CD4-positive, alpha-beta T cell treated with Interleukin-12 subunit alpha and Interleukin-12 subunit beta, for 1 hour (primary cell): ENCODE measurements at places on chromosomes 12 and 14.
A peak's percentile ranks its signal among the peaks of the same experiment; 100 is the strongest.

- no peak for DNase-seq
Observed at GRCh38 chr12:90322006-90322405, 613.4 kb upstream of the ATP2B1 start.

GRCh38 chr12:117408161-117408791 lies 46.9 kb upstream of the NOS1 start:
- no peak for DNase-seq

DNA sequence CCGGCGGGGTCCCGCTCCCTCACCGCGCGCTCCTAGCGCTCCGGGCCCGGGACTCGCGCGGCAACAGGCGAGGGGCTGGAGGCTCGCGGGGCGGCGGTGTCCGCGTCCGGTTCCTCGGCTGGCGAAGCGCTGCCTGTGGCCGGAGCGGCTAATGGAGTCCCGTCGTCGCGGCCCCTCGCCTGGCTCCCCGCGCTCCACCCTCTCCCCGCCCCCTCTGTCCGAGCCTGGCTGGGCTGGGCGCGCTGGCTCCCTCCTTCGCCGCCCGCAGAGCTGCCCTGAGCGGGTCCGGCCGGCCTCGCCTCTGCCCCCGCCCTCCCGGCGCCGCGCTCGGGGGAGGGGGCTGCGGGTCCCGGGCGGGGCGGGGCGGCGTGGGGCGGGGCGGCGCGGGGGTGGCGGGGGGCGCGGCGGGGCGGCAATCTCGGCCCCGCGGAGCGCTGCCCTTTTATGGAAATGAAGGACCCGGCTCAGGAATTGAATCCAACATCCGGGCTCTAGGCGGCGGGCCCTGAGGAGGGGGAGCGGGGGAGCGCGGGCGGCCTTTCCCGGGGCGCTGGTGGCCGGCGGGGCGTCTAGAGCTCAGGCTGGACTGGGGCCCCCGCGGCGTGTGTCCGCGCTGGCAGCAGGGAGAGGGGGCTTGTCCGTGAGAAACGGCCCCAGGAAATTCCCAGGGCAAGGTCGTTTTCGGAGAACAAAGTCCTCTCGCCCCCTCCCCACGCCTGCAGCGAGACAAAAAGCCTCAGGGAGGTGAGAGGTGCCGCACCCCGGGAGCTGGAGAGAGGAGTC lies at the start of gene FERMT2:
Gene FERMT2, minus strand, starts transcription at position 153 of the 783 bp plus-strand sequence. CDS start 482 bp downstream, outside the sequence.
- DNase-seq, result peak; percentile 16

DNA sequence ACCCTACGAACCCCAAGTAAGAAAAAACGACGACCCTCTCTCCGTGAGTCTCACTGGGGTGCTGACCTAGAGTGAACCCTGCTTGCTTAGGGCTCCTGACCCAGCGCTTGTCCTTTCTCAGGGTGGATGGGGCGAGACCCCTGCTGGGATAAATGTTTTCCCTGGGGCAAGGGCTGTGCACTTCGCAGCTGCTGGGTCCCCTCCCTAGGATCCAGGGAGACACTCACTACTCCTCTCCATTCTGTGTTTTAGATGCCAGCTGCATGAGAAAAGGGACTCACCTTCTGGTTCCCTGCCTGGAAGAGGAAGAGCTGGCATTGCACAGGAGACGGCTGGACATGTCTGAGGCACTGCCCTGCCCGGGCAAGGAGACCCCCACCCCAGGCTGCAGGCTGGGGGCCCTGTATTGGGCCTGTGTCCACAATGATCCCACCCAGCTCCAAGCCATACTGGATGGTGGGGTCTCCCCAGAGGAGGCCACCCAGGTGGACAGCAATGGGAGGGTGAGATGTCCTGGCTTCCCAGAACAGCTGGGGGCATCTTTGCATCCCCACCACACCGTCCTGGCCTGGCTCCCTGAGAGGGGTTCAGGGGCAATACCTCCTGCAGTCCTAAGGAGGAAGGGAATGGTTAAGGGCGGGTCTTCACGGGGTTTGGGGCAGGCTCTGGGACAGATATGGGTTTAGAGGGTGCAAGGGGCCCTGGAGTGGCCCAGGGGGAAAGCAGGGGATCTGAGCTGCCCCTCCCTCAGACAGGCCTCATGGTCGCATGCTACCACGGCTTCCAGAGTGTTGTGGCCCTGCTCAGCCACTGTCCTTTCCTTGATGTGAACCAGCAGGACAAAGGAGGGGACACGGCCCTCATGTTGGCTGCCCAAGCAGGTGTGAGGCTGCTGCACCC lies 663 bp downstream of the ANKRD33 start:
- no peak for DNase-seq

DNA sequence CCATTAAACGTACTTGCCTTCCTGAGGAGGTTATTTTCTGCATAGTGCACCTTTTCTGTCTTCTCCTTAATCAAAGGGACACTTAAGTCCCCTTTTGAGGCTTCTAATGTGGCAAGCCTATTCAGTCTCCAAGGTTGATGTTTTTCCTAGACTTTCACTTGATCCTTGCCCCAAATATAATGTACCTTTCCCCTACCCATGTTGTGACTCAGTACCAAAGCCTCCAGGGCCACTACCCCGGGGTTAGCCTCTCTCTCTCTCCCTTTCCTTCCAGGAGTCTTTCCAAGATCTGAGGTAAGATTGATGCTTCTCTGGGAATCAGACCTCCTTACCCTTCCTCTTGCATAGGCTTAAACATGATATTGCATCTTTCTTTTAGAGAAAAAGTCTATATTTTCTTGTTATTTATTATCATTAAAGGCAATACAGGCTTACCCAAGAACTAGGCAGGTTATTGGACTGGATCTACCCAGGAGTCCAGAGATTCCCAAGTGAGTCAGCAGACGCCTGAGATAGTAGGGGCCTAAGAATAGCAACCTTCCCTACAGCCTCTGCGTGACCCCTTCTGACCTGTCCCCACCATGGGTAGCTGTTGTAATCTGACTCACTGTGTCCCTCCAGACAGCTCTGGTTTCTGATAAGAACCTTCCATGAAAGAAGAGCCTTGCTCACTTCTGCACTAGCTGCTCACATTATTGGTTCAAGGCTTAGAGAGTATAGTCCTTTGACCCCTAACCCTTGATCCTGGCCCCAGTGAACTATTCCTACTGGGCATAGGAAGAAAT lies 172.9 kb downstream of the ZFP36L1 start:
- no peak for DNase-seq

- DNase-seq, result peak; percentile 23
Observed at GRCh38 chr14:35196571-35196970, 74.2 kb downstream of the PRORP start.
